Activated T-helper 1 cell treated with anti-CD3 and anti-CD28 coated beads, Interleukin-12 subunit alpha, Interleukin-12 subunit beta, Interleukin-2, Interleukin-4 antibody, amounts not matched to agents 30 ng/mL and 10 ng/mL and 1 ng/mL, durations not matched to agents 14 hours and 24 hours and 36 hours (primary cell): ENCODE measurements at places on chromosomes 4 and X. TPM values are rescaled to one million over a fixed set of nuclear protein-coding genes. Genes with fewer than 3 reads are reported as not detected.

DNA sequence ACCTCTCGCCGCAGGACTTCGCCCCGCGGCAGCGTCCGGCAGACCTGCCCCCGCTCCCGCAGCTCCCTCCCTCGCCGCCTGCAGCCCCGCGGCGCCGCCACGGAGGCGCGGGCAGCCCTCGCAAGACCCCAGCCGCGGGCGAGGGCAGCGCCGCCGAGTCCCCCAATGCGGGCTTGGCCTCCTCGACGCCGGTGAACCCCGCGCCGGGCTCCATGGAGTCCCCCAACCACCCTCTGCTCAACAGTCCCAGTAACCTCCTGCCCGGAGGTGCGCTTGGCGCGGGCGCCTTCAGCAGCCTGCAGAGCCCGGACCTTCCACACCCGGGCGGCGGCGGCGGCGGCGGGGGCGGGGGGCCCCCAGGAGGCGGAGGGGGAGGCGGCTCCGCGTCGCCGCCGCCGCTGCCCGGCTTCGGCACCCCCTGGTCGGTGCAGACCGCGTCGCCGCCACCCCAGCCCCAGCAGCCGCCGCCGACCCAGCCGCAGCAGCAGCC, 1.2 kb downstream of the CPEB2 start:
- peak overlapping the region; percentile 92 for H3K4me3 ChIP-seq
- H3K27ac ChIP-seq: no peak overlapping the region
- H3K27me3 ChIP-seq: no peaks in the 10 kb centered on the region
- H3K4me1 ChIP-seq: peaks cover 25% of the 10 kb centered on the region

DNA sequence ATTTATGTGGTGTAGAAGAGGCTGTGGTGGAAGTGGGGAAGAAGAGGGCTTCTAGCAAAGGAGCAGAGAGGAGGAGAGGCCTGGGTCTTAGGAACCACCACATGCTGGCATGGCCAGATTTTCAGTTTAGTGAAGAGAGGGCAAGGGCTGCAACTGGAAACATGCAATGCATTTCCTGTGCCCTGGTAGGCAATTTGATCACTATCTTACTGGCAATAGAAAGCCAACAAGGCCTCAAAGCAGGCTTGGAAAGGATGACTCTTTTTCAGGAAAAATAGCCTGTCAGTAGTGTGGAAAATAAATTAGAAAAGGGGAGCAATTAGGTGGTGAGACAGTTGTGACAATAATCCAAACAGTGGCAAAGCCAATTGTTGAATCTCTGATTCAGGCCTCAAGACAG, 501.9 kb upstream of the ZFP42 start:
- no peak overlapping the region for H3K27ac ChIP-seq
- no peaks in the 10 kb centered on the region for H3K27me3 ChIP-seq
- H3K36me3 ChIP-seq: no peaks in the 10 kb centered on the region
- no peak for DNase-seq

The IQCM gene
- not detected in 2 replicates for total RNA-seq

The GSX2 gene
- total RNA-seq: not detected in 2 replicates

- no peak overlapping the region for H3K4me3 ChIP-seq
- no peak for DNase-seq
- no peaks in the 10 kb centered on the region for H3K36me3 ChIP-seq
- H3K27me3 ChIP-seq: no peaks in the 10 kb centered on the region
- no peak overlapping the region for H3K27ac ChIP-seq
These were observed 118.8 kb downstream of the UCHL1 start for GRCh38 chr4:41375561-41375960.

DNA sequence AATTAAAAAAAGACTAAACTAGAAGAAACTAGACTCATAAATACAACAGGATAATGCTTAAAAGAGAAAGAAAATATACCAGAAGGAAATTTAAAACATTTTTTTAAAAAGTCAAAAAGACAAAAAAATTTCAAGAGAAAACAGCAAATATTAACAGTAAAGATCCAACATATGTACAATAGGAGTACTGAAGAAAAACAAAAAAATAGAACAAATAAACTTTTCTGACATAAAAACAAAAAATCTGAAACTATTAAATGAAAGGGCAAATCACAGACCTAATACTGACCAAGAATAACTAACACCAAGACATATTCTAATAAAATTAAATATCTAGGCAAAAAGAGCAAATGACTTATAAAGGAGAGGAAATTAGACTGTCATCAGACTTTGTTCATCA, 11.5 kb downstream of the DNAJB14 start:
- no peaks in the 10 kb centered on the region for H3K27me3 ChIP-seq
- H3K36me3 ChIP-seq: peaks cover 52% of the 10 kb centered on the region

The LUZP4 gene
- not detected in 2 replicates for total RNA-seq

DNA sequence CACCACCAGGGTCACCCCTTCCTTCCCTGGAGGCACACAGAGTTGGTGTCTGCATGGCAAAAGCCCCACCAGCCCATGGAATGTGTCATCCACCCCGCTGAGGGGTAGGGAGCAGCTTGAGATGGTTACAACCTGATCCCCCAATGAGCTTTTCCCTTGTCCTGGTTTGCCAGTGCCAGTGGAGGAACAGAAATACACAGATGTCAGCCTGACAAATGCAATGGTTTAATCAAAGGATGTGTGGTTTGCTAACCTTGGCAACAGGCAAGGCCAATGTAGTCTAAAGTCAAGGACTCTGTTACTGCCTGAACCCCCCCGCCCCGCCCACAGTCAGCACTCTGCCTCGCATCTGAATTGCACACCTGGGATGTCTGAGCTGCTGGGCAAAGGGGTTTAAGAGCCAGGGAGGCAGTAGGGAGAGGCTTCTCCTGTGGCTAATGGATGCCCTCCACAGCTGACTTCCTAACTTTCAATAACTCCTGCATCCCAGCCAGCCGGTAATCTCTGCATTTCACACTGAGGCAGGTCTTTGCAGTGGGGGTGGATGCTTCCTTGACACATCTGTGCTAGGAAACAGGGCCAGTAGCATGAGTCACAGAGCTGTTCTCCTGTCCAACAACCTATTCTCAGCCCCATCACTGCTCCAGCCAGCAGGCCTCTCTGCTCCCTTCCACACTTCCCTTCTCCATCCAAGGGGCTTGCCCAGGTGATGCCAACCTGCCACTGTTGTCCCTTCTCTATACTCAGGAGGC, 137.5 kb downstream of the AMMECR1 start:
- no peak overlapping the region for H3K27ac ChIP-seq
- no peaks in the 10 kb centered on the region for H3K27me3 ChIP-seq
- H3K4me1 ChIP-seq: peaks cover 18% of the 10 kb centered on the region
- peaks cover 5% of the 10 kb centered on the region for H3K36me3 ChIP-seq

The BST1 gene
- total RNA-seq: 0.81 and 0.93 TPM in 2 replicates

The PCSK1N gene
- 0.36 and 0.42 TPM in 2 replicates for total RNA-seq

DNA sequence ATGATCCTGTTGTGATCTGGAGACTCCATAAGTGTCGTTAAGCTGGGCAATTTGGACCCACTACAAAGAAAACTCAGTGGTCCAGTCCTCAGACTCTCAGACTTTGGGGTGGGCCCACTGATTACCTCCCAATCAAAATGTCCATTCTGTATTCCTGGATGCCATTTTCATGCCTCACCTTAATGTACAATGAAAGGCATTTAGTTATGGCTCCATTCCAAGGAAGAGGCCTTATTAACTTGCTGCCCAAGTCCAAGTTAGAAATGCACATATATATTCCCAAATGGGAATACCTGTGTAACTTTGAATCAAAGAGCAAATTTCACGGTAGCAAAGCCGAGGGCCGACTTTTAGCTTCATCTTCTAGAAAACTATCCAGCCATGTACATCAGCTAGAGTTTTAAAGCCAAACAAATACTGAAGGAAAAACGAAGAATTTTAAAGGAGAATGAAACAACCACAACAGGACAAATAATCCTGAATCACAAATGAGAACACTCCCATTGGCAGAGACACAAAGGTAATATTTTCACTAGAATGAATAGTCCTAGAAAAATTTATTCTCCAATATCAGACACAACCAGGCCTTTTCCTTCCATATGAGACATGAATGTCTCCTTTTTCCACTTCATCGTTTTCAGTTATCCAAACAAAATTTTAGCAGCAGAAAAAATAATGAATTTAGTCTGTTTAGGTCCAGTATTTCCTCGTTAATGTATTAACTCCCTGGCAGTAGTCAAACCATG, 63.7 kb upstream of the HHIP start:
- H3K4me3 ChIP-seq: no peak overlapping the region
- H3K27me3 ChIP-seq: peaks cover 2% of the 10 kb centered on the region
- H3K36me3 ChIP-seq: no peaks in the 10 kb centered on the region
- DNase-seq: no peak
- H3K4me1 ChIP-seq: no peaks in the 10 kb centered on the region

- DNase-seq: no peak
- peaks cover 11% of the 10 kb centered on the region for H3K4me1 ChIP-seq
- H3K36me3 ChIP-seq: no peaks in the 10 kb centered on the region
- H3K27ac ChIP-seq: no peak overlapping the region
- no peak overlapping the region for H3K4me3 ChIP-seq
These were observed 9.6 kb upstream of the SLAIN2 start for GRCh38 chr4:48331577-48332330.

The VCX2 gene
- not detected in 2 replicates for total RNA-seq

DNA sequence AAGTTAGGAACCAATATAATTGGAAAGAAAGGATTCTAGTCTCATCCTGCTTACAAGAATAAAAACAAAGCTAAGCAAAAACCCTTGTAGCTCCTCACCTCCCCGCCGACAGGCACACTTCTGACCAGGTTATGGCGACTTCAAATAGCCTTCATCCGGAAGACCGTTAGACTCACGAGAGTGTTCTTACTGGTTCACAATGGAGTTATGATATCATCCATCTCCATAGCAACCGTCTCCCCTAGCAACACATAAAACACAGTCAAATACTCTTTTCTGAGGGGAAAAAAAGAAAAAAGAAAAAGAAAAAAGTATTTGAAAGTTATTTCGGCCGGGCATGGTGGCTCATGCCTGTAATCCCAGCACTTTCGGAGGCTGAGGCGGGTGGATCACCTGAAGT, at the start of gene IL13RA2:
Gene IL13RA2 (minus strand): TSS at position 162 of the 400 bp plus-strand sequence. CDS start 347 bp downstream, outside the sequence.
- no peak for DNase-seq
- H3K36me3 ChIP-seq: no peaks in the 10 kb centered on the region
- no peaks in the 10 kb centered on the region for H3K27me3 ChIP-seq
- no peak within 1 kb of the TSS for H3K27ac ChIP-seq
- no peaks in the 10 kb centered on the region for H3K4me1 ChIP-seq

- H3K4me1 ChIP-seq: no peaks in the 10 kb centered on the region
- H3K4me3 ChIP-seq: no peak overlapping the region
- H3K36me3 ChIP-seq: peaks cover 21% of the 10 kb centered on the region
- no peak overlapping the region for H3K27ac ChIP-seq
These were observed 94.0 kb downstream of the PHF8 start for GRCh38 chrX:53950130-53950733.

- H3K27me3 ChIP-seq: no peaks in the 10 kb centered on the region
- DNase-seq: no peak
- peaks cover 14% of the 10 kb centered on the region for H3K4me1 ChIP-seq
- H3K4me3 ChIP-seq: no peak overlapping the region
- no peak overlapping the region for H3K27ac ChIP-seq
- H3K36me3 ChIP-seq: no peaks in the 10 kb centered on the region
These were observed 307.8 kb upstream of the DIPK2B start for GRCh38 chrX:45508454-45508853.

The CLGN gene
- total RNA-seq: not detected in 2 replicates

- DNase-seq: no peak
- no peaks in the 10 kb centered on the region for H3K27me3 ChIP-seq
- no peak overlapping the region for H3K4me3 ChIP-seq
- no peak overlapping the region for H3K27ac ChIP-seq
- H3K4me1 ChIP-seq: peaks cover 5% of the 10 kb centered on the region
- H3K36me3 ChIP-seq: no peaks in the 10 kb centered on the region
These were observed 14.3 kb downstream of the CCDC160 start for GRCh38 chrX:134251241-134251640.

GRCh38 chr4:41532882-41533281, 5.1 kb upstream of the LIMCH1 start:
- no peaks in the 10 kb centered on the region for H3K4me1 ChIP-seq
- H3K4me3 ChIP-seq: no peak overlapping the region
- no peaks in the 10 kb centered on the region for H3K27me3 ChIP-seq
- no peaks in the 10 kb centered on the region for H3K36me3 ChIP-seq
- H3K27ac ChIP-seq: no peak overlapping the region

The NKRF gene
- 26.8 and 29.0 TPM in 2 replicates for total RNA-seq

- H3K27me3 ChIP-seq: no peaks in the 10 kb centered on the region
- DNase-seq: no peak
- no peak overlapping the region for H3K4me3 ChIP-seq
- H3K4me1 ChIP-seq: no peaks in the 10 kb centered on the region
These were observed 96.4 kb upstream of the TRPC5OS start for GRCh38 chrX:111779582-111779981.

DNA sequence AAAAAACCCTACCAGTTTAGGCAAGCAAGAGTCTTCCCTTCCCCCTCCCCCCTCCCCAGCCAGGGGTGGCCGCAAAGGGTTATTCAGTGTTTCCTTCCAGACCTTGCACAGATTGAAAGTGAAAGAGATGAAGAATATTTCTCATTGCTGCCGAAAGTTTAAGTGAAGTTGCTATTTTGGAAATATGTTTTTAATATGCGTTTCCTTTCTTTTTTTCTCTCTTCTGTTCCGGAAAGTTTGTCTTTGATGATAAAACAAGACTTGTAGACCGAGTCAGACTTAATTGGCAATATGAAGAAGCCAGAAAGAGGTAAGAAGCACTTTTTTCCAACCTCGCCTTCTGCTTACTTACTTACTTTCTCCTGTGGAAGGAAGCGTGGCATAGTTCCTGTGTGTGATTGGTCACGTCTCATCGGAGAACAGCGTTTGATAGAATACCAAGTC, 58.5 kb upstream of the CLCN4 start:
- no peaks in the 10 kb centered on the region for H3K27me3 ChIP-seq
- H3K4me3 ChIP-seq: peak overlapping the region; percentile 79
- H3K4me1 ChIP-seq: peaks cover 34% of the 10 kb centered on the region

The MAGEA10 gene
- not detected in 2 replicates for total RNA-seq

- DNase-seq: no peak
- no peaks in the 10 kb centered on the region for H3K4me1 ChIP-seq
- H3K27ac ChIP-seq: no peak overlapping the region
- H3K27me3 ChIP-seq: peaks cover 9% of the 10 kb centered on the region
- no peak overlapping the region for H3K4me3 ChIP-seq
- no peaks in the 10 kb centered on the region for H3K36me3 ChIP-seq
These were observed 280.7 kb downstream of the RAPGEF2 start for GRCh38 chr4:159383562-159383931.

DNA sequence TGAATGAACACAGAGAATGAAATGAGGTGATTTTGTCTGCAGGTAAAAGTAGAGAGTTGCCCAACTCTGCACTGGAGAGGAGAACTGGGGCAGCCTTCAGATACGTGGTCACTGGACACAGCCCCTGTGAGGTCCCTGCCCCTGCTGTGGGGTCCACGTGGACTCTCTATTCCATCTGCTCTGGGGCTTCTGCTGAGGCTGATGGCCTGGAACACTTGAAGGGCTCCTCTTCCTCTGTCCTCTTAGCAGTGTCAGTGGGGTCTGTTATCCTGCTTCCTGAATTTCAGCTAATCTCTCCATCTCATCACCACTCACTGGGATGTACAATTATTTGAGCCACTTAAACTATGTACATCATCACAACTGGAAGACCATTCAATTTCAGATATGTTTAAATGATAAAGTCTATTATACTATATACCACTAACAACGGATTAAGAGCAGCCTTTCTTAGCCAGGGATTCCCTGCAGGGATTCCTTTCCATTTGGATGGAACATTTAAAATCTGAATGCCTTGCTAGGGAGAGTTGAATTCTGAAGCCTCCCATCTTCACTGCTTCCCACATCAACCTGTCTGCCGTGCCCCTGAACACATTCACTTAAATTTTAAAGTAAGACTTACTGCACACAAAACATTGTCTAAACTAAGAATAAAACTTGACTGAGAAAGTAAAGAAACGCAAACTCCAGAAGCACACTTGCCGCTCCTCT, 74.0 kb downstream of the CC2D2A start:
- no peaks in the 10 kb centered on the region for H3K27me3 ChIP-seq
- H3K4me1 ChIP-seq: peaks cover 6% of the 10 kb centered on the region
- H3K36me3 ChIP-seq: peaks cover 4% of the 10 kb centered on the region
- no peak overlapping the region for H3K27ac ChIP-seq
- no peak overlapping the region for H3K4me3 ChIP-seq
